ENCODE measurements at places on chromosomes 5 and 9. TPM values are rescaled to one million over a fixed set of nuclear protein-coding genes. Genes with fewer than 3 reads are reported as not detected.

GRCh38 chr5:142906863-142907671 lies 136.9 kb downstream of the ARHGAP26 start:
- H3K27me3 ChIP-seq, result no peaks in the 10 kb centered on the region
- no peaks in the 10 kb centered on the region for H3K36me3 ChIP-seq
- peak overlapping the region; percentile 1 for H3K27ac ChIP-seq
- H3K4me3 ChIP-seq, result no peak overlapping the region

GRCh38 chr5:54442271-54442670 lies 13.2 kb upstream of the HSPB3 start:
- no peak for DNase-seq
- H3K4me1 ChIP-seq, result no peaks in the 10 kb centered on the region
- no peak overlapping the region for H3K27ac ChIP-seq
- H3K36me3 ChIP-seq, result no peaks in the 10 kb centered on the region
- no peak overlapping the region for H3K4me3 ChIP-seq

DNA sequence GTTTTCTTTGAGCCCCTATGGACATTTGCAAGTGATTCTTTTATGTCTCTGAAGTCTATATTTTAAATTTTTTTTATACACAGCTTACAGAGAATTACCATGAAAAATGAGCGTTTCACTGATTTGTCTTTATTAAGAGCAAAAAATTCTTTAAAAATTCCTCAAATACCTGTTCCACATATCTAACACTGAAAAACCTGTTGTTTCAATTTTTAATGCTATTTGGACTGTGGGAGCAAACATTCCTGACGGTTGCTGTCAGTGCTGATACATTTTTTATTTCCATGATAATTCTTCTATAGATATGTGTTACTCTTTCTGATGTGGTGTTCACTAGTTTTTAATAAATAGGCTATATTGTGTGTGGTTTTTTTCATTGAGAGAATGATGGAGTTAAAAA lies 199.8 kb downstream of the GDNF start:
- no peaks in the 10 kb centered on the region for H3K27me3 ChIP-seq
- H3K4me3 ChIP-seq, result no peak overlapping the region
- H3K36me3 ChIP-seq, result no peaks in the 10 kb centered on the region

DNA sequence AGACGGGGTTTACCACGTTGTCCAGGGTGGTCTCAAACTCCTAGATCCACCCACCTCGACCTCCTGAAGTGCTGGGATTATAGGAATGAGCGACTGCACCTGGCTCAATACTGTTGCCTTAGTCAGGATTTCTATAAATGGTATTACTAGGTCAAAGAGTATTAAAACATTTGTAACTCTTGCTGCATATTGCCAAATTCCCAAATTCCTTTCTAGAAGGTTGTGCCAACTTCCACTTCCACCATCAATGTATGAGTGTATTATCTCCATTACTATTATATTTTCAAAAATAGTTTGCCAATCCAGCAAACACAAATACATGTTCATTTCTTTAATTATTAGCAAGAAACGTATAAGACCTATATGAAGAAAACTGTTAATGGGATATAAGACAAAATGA lies 10.6 kb downstream of the PTGR1 start:
- no peaks in the 10 kb centered on the region for H3K27me3 ChIP-seq
- no peak overlapping the region for H3K4me3 ChIP-seq
- no peaks in the 10 kb centered on the region for H3K4me1 ChIP-seq
- H3K36me3 ChIP-seq, result peaks cover 5% of the 10 kb centered on the region

GRCh38 chr5:169831331-169831730 lies 149.0 kb downstream of the INSYN2B start:
- no peaks in the 10 kb centered on the region for H3K27me3 ChIP-seq
- no peaks in the 10 kb centered on the region for H3K36me3 ChIP-seq
- DNase-seq, result peak; percentile 54

DNA sequence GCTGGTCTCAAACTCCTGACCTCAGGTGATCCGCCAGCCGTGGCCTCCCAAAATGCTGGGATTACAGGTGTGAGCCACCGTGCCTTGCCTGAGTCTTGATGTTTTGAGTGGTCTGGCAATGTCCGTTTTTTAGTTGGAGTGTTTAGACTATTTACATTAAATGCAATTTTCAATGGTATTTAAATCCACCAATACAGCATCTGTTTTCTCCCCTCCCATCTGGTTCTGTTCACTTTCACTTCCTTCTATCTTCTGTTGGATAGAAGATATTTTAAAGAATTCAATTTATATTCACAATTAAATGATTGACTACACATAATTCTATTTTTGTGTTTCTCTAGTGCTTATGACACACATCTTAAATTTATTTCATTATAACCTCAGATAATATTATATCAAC lies 26.0 kb upstream of the PCAT7 start:
- no peak overlapping the region for H3K27ac ChIP-seq
- H3K4me3 ChIP-seq, result no peak overlapping the region
- no peak for DNase-seq
- no peaks in the 10 kb centered on the region for H3K4me1 ChIP-seq

DNA sequence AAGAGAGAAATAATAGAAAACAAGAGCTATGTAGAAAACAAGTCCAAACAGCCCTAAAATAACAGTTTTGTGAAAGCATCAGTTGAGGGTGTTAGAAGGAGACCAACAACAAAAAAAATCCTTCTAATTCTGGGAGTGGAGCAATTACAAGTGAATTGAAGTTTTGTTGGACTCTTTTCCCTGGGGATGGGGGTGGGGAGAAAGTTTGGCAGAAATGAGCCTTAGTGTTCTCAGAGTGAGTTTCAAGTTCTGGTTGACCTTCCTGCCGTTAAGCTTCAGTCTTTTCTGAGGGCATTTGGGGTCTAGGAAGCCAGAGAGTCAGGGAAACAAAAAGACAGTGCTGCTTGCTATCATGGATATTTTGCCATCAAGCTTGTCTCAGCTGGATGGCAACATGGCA lies 106.3 kb upstream of the TRIM32 start:
- no peaks in the 10 kb centered on the region for H3K4me1 ChIP-seq
- H3K27me3 ChIP-seq, result no peaks in the 10 kb centered on the region
- no peak overlapping the region for H3K27ac ChIP-seq
- H3K36me3 ChIP-seq, result no peaks in the 10 kb centered on the region
- H3K4me3 ChIP-seq, result no peak overlapping the region
- no peak for DNase-seq

GRCh38 chr5:167819406-167819805 lies 472.0 kb upstream of the WWC1 start:
- no peak overlapping the region for H3K4me3 ChIP-seq
- no peaks in the 10 kb centered on the region for H3K27me3 ChIP-seq
- no peaks in the 10 kb centered on the region for H3K36me3 ChIP-seq

- H3K27ac ChIP-seq, result no peak overlapping the region
- no peaks in the 10 kb centered on the region for H3K36me3 ChIP-seq
- DNase-seq, result no peak
- no peaks in the 10 kb centered on the region for H3K27me3 ChIP-seq
Measured at GRCh38 chr9:3308609-3309008, 217.2 kb downstream of the RFX3 start.

GRCh38 chr5:179381691-179382090 lies 36.4 kb upstream of the ADAMTS2 start:
- H3K36me3 ChIP-seq, result no peaks in the 10 kb centered on the region
- H3K27me3 ChIP-seq, result no peaks in the 10 kb centered on the region
- no peak overlapping the region for H3K27ac ChIP-seq
- no peak for DNase-seq

GRCh38 chr5:75729321-75729720 lies 12.1 kb upstream of the POC5 start:
- H3K27ac ChIP-seq, result no peak overlapping the region
- no peaks in the 10 kb centered on the region for H3K36me3 ChIP-seq
- DNase-seq, result no peak
- no peaks in the 10 kb centered on the region for H3K27me3 ChIP-seq

- H3K27me3 ChIP-seq, result no peaks in the 10 kb centered on the region
- H3K4me1 ChIP-seq, result no peaks in the 10 kb centered on the region
- H3K27ac ChIP-seq, result no peak overlapping the region
- no peak overlapping the region for H3K4me3 ChIP-seq
- DNase-seq, result no peak
Measured at GRCh38 chr5:82886911-82887310, 190.3 kb downstream of the TMEM167A start.

- H3K27me3 ChIP-seq, result no peaks in the 10 kb centered on the region
- no peaks in the 10 kb centered on the region for H3K4me1 ChIP-seq
- no peak overlapping the region for H3K27ac ChIP-seq
- no peaks in the 10 kb centered on the region for H3K36me3 ChIP-seq
- DNase-seq, result no peak
- H3K4me3 ChIP-seq, result no peak overlapping the region
Measured at GRCh38 chr5:116359592-116359991, 215.0 kb downstream of the SEMA6A start.

PRDM9 gene
- polyA plus RNA-seq, result not detected

MACIR gene
- polyA plus RNA-seq, result 7.3 TPM

DPYSL3 gene
- 158 TPM for polyA plus RNA-seq

SLC6A19 gene
- not detected for polyA plus RNA-seq

TAF11L5 gene
- polyA plus RNA-seq, result not detected

GLRA1 gene
- polyA plus RNA-seq, result not detected

ANKRD31 gene
- 0.06 TPM for polyA plus RNA-seq

All from fibroblast of lung (primary cell).